ENCODE measurements at places on chromosomes 6 and 20. TPM values are rescaled to one million over a fixed set of nuclear protein-coding genes. Genes with fewer than 3 reads are reported as not detected.

The TAGAP gene
- 8.1 TPM for total RNA-seq

The CMTR1 gene
- total RNA-seq, result 33.6 TPM

The NECAB3 gene
- total RNA-seq, result 37.3 TPM

The RNF5 gene
- 93.1 TPM for total RNA-seq

The MATN4 gene
- 0.09 TPM for total RNA-seq

All from mucosa of gallbladder (tissue), 1 donor.